Naive thymus-derived CD4-positive, alpha-beta T cell (primary cell): ENCODE measurements at places on chromosomes 12 and 14.
A peak's percentile ranks its signal among the peaks of the same experiment; 100 is the strongest.

GRCh38 chr14:24289649-24290280 is 9.8 kb downstream of the DHRS1 start:
- DNase-seq = no peak
- H3K36me3 ChIP-seq = peaks cover 5% of the 10 kb centered on the region
- no peaks in the 10 kb centered on the region for H3K27me3 ChIP-seq

DNA sequence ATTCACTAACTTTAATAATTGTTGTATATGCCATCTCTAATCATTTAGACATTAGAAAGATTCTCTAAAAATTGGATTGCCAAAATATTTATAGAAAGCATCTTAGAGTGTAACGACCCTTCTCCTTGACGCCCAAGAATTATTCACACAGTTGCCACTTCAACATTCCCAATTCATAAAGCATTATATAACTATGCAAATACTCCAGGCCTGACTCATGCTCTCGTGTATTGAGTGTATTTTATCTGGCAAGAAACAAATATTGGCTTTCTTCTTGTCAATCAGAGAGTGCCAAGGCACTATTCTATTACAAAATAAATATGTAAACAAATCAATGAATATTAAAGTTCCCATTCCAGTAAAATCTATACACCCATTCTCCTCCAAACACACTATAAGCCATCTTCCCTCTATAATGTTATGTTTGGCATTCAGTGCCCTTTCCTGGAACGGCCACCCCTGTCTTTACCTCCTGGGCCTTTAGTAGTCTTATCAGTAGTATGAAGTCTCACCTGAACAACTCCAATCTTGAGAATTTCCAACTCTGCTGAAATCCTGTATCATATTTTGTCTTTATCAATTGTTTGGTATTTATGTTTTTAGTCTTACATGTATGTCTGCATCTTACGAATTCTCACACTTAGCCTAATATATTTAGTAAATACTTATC is 182.6 kb downstream of the PIK3C2G start:
- H3K27me3 ChIP-seq = no peaks in the 10 kb centered on the region
- H3K36me3 ChIP-seq = no peaks in the 10 kb centered on the region
- no peak overlapping the region for H3K4me3 ChIP-seq
- H3K4me1 ChIP-seq = no peaks in the 10 kb centered on the region
- DNase-seq = no peak

DNA sequence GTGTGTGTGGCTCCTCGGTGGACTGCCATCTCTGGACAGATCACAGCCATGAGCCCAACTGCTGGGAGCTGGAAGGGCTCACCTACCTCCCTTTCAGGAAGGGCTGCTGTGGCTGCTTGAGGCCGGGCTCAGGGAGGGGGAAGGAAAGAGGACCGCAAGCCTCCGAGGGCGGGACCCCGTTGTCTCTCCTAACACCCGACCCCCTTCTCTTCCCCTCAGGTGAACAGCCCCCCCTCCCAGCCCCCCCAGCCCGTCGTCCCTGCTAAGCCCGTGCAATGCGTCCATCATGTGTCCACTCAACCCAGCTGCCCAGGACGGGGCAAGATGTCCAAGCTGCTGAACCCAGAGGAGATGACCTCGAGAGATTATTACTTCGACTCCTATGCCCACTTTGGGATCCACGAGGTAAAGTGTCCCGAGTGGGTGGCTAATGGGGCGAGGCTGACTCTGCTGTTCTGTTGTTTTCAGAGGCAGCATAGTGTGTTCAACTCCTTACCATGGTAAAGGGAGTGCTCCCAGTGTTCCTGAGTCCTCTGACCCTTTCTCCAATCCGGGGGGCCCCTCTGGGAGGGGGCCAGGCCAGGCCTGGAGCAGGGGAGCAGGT is 49.5 kb downstream of the PRMT8 start:
- no peak overlapping the region for H3K4me3 ChIP-seq
- no peaks in the 10 kb centered on the region for H3K36me3 ChIP-seq
- H3K27ac ChIP-seq = no peak overlapping the region

DNA sequence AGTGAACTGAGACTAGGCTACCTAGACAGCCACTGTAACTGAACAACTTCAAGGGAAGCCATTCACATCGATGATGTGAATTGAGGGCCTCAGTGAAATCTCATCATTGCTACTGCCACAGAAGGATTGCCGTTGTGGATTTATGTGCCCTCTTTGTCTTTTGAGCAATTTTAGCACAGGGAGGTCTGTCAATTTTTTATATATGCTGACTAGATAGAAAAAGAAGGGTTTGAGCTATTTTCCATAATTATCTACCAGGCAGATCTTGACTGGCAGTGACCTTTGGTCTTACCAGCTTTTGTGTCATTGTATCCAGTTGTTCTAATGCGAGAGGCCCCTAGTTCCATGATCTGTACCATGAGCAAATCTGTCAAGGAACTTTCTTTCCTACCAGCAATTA is 179.4 kb downstream of the ERC1 start:
- no peak overlapping the region for H3K4me3 ChIP-seq
- H3K4me1 ChIP-seq = no peaks in the 10 kb centered on the region
- H3K27ac ChIP-seq = no peak overlapping the region
- no peaks in the 10 kb centered on the region for H3K27me3 ChIP-seq
- DNase-seq = no peak

DNA sequence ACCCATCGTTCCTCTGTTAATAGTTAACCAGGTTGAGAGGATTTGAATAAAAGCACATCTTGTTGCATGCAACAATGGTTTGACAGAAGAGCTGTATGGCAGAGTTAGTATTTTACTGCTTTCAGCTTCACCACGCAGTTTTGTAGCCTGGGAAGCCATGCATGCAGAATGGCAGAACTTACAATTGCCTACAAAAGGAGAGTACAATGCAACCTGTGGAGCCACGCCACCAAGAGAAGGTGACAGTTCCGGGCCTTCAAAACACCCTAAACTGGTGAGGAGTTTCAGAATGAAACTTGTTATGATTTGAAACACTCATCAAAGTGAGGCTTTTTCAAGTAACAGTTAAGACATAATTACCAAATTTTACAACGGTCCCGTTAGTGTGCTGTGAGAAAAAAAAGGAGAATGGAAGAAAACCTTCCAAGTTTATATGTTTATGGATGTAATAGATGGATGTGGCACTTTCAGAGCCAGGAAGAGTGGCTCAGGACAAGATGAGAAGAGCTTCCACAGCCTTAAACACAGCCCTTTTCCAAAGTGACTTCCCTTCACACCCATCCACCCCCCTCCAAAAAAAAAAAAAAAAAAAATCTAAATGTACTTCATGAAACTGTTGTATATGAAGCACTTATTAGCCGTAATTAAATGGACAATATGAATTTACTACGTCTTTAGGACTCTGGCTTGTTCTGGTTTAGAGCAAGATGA is 158.7 kb downstream of the EGLN3 start:
- H3K27ac ChIP-seq = no peak overlapping the region
- no peak for DNase-seq
- H3K4me3 ChIP-seq = no peak overlapping the region
- H3K4me1 ChIP-seq = no peaks in the 10 kb centered on the region
- no peaks in the 10 kb centered on the region for H3K36me3 ChIP-seq

DNA sequence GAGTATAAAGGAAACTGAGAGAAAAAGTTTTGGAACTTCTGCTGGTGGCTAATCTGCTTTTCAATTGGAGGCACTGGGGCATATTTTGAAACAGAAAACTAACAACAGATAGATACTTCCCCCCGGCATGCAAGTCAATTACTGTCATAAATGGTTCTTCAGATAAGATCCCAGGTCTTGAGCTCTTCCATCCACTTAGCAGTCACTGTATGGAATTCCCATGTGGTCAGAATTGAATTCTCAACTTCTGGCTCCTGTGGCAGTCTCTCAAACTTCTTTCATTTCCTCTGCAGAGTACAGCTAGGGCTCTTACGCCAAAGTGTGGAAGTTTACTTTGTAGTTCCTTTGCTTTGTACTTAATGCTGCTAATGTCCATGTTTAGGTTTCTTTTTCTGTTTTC is 452.2 kb downstream of the IPO8 start:
- no peak for DNase-seq
- H3K36me3 ChIP-seq = no peaks in the 10 kb centered on the region
- no peaks in the 10 kb centered on the region for H3K27me3 ChIP-seq
- no peaks in the 10 kb centered on the region for H3K4me1 ChIP-seq
- H3K27ac ChIP-seq = no peak overlapping the region

DNA sequence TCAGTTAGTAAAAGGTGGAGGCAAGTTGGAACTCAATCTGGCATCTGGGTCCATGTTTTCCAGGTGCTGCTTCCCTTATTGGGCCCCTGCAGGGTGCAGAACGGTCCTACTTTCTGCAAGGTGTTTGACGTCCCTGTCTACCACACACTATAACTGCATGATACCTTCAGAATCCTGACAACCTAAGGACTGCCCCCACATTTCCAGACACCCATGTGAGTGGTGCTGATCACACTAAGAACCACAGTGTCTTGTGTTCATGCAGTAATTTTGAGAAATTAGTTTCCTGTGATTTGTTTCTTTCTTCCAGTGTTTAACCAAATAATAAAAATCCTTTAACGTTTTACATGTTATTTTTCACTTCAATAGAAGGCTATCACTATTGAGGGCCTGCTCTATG is 121.1 kb upstream of the MDM1 start:
- no peak overlapping the region for H3K4me3 ChIP-seq
- no peak for DNase-seq
- H3K36me3 ChIP-seq = no peaks in the 10 kb centered on the region
- peaks cover 65% of the 10 kb centered on the region for H3K4me1 ChIP-seq
- H3K27me3 ChIP-seq = no peaks in the 10 kb centered on the region

DNA sequence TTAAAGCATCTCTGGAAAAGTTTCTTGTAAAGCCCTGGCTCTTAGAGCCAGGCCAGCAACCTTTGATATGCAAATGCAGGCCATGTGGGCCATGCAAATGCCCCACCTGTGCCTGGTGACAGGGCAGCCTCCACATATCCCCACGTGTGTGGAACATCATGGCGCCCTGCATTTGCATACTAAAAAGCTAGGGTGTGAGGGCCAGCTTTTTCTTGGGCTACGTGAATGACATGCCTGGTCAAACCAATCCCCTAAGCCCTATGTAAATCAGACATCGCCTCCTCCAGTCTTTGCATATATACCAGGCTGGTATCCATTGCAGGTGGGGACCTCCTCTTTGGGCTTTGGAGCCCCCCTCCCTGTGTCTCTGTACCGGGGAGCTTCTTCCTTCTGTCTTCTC is 6.4 kb downstream of the CSRP2 start:
- no peak overlapping the region for H3K4me3 ChIP-seq
- H3K27ac ChIP-seq = no peak overlapping the region
- H3K27me3 ChIP-seq = peaks cover 4% of the 10 kb centered on the region
- H3K4me1 ChIP-seq = no peaks in the 10 kb centered on the region
- DNase-seq = no peak
- no peaks in the 10 kb centered on the region for H3K36me3 ChIP-seq

DNA sequence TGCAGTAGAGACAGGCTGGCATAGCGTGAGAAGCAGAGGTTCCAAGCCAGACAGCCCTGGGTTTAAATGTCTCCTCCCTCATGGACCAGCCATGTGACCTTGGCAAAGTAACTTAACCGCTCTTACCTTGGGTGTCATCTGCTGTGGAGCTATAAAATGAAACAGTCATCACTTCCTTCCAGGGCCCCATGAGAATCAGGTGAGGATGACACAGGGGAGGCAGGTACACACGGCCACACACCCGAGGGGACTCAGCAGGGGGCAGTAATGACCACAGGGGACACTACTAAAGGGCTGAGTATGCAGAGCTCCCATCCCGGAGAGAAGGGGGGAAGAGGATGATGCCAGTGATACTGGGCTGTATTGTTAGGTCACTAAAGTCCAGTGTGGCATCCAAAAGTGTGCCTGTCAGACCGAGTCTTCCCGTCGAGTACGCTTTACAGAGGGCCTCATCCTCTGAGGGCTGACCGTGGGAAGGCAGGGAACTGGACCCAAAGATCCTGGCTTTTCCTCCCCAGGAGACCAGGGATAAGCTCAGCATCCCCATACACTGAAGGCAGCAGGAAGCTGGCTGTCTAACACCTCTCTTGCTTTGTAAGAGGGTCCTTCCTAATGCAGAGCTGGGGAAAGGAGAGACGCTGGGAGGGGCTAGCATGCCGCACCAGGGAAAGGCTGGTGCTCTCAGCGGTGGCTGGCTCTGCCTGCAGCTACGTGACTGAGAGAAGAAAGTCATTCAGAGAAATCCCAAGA is 94.2 kb downstream of the SINHCAF start:
- H3K36me3 ChIP-seq = no peaks in the 10 kb centered on the region
- H3K4me1 ChIP-seq = no peaks in the 10 kb centered on the region
- H3K27me3 ChIP-seq = no peaks in the 10 kb centered on the region
- DNase-seq = no peak
- no peak overlapping the region for H3K27ac ChIP-seq
- H3K4me3 ChIP-seq = no peak overlapping the region

GRCh38 chr14:102140750-102141145 is 1.1 kb downstream of the WDR20 start:
- H3K4me3 ChIP-seq = peak overlapping the region; percentile 80
- DNase-seq = no peak

DNA sequence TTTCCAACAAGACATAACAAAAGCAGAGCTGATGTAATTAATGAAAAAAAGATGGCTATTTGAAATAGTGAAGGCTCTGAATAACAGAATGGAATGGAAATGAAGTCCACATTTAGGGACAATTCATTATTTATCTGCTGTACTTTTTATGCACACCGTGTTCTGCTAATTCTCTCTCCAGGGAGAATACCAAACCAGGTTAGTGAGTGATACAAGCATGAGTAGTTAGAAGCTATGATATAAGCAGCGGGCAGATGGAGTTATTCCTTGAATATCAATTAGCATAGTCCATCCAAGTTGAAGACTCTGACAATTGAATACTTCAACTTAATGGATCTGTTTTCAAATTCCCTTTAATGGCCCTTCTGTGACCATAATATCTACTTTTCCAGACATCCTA is 162.1 kb upstream of the TMTC2 start:
- no peak overlapping the region for H3K4me3 ChIP-seq
- no peaks in the 10 kb centered on the region for H3K27me3 ChIP-seq
- DNase-seq = no peak

DNA sequence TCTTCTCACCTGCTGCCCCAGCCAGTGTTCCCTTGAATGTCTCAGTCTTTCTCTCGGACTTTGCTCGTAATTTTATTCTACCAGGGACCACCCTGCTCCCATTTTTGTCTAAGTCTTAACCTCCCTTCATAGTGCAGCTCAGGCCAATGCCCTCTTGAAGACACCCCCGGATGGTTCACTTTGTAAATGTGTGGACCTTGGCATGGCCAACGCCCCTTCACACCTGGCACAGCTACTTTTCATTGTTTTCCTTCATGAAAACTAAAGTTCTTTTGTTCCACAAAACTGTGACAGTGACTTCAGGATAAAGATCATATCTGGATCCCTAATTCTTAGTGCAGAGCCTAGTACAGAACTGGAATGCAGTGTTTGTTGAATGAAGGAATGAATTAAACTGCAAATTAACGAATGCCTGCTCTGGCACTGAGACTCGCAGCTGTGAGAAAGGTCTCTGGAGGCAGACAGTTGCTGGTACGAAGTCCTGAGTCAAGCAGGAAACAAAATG is 3.5 kb upstream of the RNASE4 start:
- peak overlapping the region; percentile 91 for H3K27ac ChIP-seq
- peak overlapping the region; percentile 98 for H3K4me3 ChIP-seq
- DNase-seq = no peak

DNA sequence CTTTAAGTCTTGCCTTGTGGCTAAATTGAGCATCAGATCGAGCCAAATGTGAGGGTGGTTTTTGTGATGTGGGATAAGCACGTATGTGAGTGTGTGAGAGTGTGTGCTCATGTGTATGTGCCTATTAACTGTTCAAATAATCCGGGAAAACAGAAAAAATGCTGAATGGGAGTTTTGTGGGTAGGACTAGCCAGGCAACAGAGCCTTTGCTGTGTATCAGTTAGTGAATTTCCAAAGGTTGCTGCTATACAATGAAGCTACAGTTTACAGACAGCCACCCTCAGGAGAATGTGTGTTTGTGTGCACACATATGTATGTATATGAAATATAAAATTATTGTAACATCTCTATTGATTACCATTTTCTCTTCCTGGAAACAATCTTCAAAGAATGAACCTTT is 154.0 kb downstream of the SOX5 start:
- no peaks in the 10 kb centered on the region for H3K27me3 ChIP-seq
- H3K27ac ChIP-seq = no peak overlapping the region
- H3K4me3 ChIP-seq = no peak overlapping the region
- no peaks in the 10 kb centered on the region for H3K36me3 ChIP-seq
